ENCODE measurements at places on chromosomes 11 and 22.

GRCh38 chr22:29767171-29768051 is at the start of gene UQCR10:
UQCR10 (plus strand) TSS chr22:29767369; CDS start chr22:29767399, 30 bp downstream.
- peak; percentile 92 for DNase-seq

DNA sequence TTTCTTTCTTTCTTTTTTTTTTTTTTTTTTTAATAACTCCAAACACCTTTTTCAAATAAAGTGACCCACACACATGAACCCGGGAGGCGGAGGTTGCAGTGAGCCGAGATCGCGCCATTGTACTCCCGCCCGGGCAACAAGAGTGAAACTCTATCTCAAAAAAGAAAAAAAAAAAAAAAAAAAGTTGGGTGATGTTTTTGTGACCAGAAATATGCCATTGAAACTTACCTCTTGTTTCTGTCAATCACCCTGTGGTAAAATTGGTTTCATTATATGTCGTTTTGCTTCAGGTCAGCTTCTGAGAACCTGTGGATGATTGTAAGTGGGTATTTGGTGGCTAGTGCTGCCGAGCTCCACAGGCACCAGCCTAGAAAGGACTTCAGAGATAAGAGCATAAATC is 238.8 kb downstream of the TBC1D22A start:
- DNase-seq, result no peak

DNA sequence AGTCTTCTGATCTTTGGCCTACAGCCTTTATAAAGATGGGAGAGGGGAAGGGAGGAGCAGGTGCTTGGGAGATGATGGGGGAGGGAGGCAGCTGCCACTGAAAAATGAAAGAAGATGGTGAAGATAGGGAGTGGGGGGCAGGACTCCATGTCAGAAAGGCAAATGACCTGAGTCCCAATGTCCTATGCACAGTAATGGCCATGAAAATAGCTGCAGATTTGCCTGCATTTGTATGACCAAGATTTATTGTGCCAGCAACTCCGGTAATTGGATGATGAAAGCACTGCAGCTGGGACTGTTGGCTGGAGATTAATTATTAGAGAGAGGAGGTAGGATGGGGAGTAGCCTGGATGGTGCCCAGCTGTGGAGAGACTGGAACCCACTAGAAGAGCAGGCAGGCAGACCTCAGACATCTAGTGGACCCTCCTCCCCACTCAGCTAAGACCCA is 36.1 kb downstream of the NEU3 start:
- DNase-seq, result no peak

DNA sequence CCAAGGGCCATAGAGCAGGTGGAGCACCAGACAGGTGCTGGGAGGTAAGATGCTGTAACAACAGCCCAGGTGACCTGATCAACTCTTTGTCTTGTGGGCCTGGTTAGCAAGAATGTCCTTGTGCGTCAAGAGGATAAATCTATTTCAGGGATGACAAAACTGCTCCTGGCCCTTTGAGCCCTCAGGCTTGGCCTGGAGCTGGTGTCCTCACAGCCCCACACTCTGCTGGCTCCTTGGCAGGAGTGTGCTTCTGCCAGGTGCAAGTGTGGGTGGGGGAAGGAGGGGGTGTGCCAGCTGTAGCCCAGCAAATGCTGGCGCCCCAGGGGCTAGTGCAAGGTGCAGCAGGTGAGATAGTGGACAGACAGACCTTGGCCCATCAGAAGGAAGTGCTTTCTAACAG is 19.5 kb downstream of the AMPD3 start:
- no peak for DNase-seq

DNA sequence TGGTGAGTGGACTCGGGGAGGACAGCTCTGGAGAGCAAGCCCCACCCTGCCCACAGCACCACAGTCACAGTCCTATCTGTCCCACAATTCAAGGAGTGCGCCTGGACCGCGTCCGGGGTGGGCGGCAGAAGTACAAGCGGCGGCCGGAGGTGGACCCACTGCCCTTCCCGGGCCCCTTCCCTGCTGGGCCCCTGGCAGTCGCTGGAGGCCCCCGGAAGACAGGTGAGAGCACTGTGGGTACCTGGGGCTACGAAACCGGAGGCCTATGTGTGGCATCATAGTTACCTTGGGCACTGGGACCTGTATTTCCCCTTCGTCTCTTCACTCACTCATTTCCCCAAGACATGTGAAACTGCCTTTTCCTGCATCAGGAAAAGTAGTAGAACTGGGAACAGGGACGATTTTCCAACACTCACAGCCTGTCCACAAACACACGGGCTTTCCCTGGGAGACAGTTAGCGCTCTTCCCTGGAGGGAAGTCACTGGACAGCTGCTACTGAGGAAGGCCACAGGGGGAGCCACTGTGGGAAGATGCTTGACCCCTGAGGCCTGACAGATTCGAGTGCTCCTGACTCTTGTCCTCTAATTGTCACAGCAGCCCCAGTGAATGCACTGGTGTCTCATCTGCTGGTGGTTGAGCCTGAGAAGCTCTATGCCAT is 3.1 kb downstream of the TRMT112 start:
- DNase-seq, result no peak

DNA sequence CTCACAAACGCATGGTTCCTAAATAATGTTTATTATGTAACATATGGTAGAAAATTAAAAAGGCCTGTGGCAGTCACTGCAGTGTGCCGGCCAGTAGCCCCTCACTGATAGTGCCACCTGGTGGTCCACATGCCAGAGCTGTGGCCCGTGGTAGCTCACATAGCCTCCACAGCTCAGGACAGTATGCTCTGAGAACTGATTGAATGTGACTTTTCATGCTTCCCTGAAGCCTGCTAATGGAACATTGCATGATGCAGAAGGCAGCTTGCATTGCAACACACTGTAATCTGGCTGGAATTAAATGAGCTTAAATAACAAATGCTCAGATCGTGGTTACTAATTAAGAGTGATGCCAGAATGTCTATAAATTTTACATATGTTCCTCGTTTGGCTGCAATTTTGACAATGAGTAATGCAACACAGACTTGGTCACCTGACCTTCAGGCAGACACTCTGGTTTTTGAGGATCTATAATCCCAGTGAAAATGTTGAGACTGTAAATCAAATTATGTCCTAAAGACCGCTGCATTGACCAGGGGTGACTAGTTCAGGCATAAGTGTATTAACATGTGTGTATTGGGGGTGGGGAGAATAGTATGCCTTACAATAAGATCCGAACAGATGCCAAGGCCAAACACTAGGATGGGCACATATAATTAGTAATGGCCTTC is 566.4 kb downstream of the METTL15 start:
- DNase-seq, result peak; percentile 97

- DNase-seq, result peak; percentile 83
These were observed at the start of gene GATD1 for GRCh38 chr11:777288-778255. GATD1 (minus strand) TSS chr11:777487; CDS start chr11:777462, 25 bp downstream.

Measured in fibroblast of villous mesenchyme (primary cell).